Right cardiac atrium (tissue), 5 donors: ENCODE measurements at places on chromosomes 1 and 21. TPM values are rescaled to one million over a fixed set of nuclear protein-coding genes. Genes with fewer than 3 reads are reported as not detected.

NBPF3 gene
- total RNA-seq, result 7.9 TPM

TAS1R1 gene
- total RNA-seq, result not detected

CDK11B gene
- 19.5 TPM for total RNA-seq

B3GALT5 gene
- total RNA-seq, result 0.06 TPM

CD1C gene
- not detected for total RNA-seq

PATJ gene
- 45.6 TPM for total RNA-seq

CCNL2 gene
- total RNA-seq, result 71.3 TPM

PLA2G2C gene
- total RNA-seq, result not detected

TDRD5 gene
- not detected for total RNA-seq

CDK18 gene
- 141 TPM for total RNA-seq

OR2L3 gene
- not detected for total RNA-seq

ELF3 gene
- total RNA-seq, result 0.29 TPM

GART gene
- total RNA-seq, result 32.5 TPM

LRRC53 gene
- total RNA-seq, result not detected

CFHR1 gene
- total RNA-seq, result not detected

CFHR2 gene
- not detected for total RNA-seq

TFF2 gene
- not detected for total RNA-seq

CLCA2 gene
- not detected for total RNA-seq

GNAI3 gene
- total RNA-seq, result 3.3 TPM

PRKACB gene
- 51.5 TPM for total RNA-seq

SLAMF1 gene
- 0.28 TPM for total RNA-seq
